ENCODE measurements at places on chromosomes 11 and 22.

- no peak for DNase-seq
These were observed 23.9 kb upstream of the NECTIN1 start for GRCh38 chr11:119752946-119753345.

DNA sequence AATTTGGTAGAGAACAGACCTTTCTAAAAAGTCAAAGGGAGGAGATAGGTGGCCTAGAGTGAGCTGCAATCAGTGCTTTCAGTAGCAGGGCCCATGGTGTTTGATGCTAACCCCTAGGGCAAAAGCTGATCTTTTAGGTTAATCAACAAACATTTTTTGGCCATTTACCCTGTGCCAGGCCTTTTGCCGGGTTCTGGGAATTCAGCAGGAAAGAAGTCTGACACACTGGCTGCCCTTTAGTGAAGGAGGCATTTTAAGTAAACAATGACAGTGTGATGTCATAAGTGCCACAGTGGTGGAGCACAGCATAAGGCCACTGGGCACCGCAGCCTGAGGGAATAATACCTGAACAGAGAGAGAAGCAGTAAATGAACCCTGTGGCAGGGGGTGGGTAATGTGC, 29.0 kb downstream of the C22orf31 start:
- DNase-seq = no peak

GRCh38 chr11:47192111-47192510, 5.9 kb upstream of the PACSIN3 start:
- DNase-seq = no peak

DNA sequence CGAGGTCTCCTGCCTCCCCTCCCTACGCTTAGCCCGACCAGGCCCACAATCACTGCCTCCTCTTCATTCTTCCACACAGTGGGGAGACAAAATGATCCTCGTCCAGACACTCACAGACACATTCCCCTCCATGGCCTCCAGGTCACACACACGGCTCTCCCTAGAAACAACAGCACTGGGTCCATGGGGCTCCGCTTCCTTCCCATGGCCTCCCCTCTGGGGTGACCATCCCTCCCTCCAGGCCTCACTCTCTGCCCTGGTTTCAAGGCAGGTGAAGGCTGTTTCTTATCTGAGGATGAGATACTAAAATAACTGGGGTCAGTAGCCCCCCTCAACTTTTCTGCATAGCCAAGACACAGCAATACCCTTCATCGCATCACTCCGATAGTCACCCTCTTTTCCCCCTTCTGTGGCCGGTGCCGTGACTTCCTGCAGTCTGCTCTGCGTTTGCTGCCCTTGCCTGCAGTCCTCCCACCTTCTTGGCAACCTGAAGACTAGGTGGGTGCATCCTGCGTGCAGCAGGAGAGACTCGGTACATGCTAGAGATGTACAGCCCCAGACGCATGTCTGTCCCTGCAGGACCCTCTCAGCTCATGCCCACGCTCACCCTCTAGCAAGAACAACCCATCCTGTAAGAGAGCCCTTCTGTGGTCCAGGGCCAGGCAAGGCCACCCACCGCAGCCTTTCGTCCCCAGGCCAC, 55.8 kb downstream of the CD6 start:
- DNase-seq = no peak

DNA sequence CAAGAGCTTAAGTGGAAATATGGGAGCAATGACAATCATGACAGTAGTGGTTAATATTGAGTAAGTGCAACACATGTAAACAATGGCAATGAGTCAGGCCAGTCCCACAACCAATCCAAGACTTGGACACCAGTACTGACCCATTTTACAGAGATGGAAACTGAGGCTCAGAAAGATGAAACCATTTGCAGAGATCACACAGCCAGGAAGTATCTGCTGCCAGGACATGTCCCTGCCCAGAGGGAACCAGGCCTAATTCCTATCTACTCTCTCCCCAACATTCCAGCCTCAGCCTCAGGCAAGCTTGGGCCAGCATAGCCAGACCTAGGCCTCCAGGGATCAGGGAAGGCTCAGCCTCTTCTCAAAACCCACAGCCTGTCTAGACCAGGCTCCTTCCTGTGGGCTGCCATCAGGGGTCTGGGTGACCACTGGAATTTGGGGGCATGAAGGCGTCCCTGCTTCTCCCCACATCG, 395.1 kb downstream of the MN1 start:
- no peak for DNase-seq

DNA sequence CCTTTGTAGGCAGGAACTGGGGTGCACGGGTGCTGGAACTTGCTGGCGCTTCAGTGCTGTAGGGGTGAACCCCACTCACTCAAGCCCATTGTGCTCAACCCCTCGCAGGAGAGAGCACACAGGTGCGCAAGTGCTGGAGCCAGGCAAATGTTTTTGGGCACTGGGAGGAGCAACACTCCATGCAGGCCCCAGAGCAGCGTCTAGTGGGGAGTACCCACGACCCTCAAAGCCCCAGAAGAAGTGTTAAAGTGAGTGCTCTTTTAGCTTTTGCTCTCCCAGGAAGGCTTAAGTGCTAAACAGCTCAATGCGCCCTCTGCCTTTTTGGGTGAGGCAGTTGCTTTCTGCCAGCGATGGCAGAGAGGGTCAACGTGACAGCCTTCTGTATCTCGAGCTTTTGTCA, 282.2 kb upstream of the ARHGAP42 start:
- no peak for DNase-seq

- no peak for DNase-seq
These were observed 17.5 kb upstream of the ADSL start for GRCh38 chr22:40328546-40329456.

- no peak for DNase-seq
These were observed 48.3 kb downstream of the DYNC2H1 start for GRCh38 chr11:103157542-103157941.

DNA sequence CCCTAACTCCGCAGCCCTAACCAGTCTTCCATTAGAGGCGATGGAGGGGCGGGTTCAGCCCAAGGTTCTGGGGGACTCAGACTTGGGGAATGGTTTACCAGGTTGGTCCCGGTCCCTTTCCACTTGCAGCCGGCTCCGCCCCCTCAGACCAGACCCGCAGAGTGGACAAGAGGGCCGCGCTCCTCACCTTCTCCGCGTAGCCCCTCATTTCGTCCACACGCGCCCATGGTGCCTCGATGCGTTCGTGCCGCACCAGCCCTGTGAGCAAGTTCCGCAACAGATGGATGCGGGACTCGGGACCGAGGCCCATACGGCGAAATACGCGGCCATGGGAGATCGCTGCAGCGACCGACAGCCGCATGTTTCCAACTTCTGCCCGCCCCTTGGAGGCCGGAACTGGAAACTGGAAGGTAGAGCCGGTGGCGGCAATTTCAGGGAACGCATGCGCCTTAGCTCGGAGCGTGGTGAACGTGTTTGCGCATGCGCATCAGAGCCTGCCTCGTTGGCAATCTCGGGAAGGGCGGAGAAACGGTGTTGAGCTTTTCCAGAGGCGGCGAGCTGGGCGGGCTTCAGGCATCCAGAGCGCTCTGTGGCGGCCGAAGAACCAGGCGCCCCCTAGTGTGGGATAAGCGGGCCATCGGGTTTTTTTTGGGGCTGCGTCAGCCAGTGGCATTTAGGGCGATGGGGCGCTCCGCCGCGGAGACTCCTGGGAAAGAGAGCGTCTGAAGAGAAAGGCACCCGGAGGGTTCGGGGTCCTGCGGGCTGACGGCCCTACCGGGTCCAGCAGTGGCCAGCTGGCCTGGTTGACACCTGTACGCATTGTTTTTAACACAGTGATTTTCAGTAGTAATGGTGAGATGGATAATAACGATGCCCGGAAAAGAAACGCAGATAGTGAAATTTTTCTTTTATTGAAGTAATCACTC, at the start of gene MRPL17:
Gene MRPL17, minus strand, starts transcription at position 405 of the 926 bp plus-strand sequence. Its CDS starts 44 bp downstream, at position 361.
- DNase-seq = peak; percentile 98

DNA sequence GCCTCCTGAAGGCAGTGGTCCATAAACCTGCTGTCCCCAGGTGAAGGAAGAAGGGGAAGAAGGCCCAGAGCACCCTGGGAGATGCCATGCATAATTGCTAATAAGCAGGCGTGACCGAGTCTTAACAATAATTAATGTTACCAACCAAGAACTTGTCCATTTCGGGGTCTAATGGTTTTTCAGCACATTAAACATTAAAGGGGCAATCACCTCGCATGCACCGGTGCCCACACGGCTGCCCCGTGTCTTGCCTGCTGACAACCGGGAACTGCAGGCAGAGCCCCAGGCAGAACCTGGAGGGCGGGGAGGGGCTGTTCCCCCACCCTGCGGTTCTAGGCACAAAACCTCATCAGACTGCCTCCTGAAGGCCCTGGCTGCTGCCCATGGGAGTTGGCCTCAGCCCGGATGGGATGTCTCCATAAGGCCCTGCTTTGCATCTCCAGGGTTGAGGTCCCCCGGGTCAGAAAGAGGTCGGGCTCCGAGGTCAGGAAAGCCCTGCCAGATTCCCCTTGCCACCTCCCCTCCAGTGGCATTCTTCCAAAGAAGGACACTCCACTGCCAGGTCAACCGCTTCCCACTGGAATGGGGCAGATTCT, 169.0 kb downstream of the BUD13 start:
- no peak for DNase-seq

DNA sequence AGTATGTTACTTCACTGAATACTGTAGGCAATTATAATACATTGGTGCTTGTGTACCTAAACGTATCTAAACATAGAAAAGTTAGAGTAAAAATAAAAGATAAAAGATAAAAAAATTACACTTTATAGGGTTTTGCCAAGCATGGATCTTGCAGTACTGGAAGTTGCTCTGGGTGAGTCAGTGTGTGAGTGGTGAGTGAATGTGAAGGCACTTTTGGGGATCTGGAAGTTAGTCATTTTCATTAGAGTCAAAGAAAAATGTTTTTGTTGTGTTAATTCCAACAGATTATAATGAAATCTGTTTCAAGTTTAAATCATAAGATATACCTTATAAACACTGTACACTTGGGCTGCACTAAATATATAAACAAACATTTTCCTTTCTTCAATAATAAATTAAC, 3.3 kb downstream of the SLC22A25 start:
- DNase-seq = no peak

DNA sequence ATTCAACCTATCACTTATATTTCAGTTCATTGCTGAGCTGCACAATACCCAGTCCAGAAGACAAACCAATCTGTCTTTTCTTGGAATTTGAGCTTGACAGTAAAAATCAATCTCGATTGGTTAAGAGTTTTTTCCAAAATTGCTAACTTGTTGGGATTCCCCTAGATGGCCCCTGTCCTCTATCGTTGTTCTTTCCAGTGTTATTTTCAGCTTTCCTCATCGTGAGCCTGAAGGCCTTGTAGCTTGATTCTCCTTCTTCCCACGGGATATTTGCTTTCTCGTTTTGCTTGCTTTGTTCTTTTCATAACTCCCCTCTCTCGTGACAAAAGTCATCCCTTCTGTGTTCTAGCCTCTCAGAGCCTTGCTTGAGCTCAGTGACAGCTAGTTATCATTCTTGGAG, 3.1 kb downstream of the OR8B8 start:
- DNase-seq = no peak

DNA sequence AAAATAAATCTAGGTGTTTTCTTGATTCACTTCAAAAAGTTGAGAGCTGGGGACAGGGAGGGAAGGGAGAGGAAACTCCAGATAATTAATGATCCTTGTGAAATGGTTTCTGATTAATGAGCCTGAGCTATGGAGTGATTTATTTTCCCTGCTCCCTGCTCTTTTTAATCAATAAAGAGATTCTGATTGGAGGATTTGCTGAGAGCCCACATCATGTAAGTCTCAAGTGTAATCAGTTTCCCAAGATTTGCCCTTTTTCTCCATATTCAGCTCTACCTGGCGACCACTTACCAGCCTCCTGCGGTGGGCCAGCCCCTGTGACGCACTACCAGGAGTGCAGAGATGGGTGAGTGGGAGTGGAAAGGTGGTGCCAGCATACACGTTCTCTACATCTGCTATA, 114.0 kb downstream of the NAV2 start:
- no peak for DNase-seq

DNA sequence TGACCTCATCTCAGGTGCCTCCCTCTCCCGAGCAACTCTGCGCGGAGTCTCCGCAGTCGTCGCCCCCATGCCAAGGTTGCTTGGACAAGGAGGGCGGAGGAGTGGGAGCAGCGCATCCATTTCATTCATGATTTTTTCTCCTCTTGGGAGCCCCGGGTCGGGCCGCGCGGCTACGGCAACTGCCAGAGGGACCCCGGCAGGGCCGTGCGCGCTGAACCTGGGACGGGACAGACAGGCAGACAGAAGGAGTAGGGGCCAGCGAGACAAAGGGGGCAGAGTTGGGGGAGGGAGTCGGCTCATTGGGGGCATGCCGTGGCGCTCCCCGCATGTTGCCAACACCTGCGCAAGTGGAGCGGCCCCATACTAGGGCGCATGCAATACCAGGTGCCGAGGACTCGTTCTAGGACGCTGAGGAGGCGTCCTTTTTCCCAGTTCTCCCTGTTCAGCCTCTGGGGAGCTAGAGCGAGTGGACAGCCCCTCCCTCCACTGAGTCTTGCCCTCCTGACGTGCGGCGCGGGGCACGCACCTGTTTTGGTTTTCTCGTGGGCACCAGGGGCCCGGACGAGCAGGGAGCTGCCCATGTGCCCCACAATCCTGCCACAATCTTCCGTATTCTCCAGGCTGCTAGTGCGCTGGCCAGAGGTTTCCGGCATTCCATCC, 501 bp upstream of the PTPN5 start:
- no peak for DNase-seq

- no peak for DNase-seq
These were observed 148.2 kb downstream of the MAML2 start for GRCh38 chr11:96194581-96195374.

GRCh38 chr11:58727415-58727797, 4.3 kb downstream of the GLYAT start:
- no peak for DNase-seq

GRCh38 chr22:39655831-39656230, 85.3 kb downstream of the CACNA1I start:
- no peak for DNase-seq

DNA sequence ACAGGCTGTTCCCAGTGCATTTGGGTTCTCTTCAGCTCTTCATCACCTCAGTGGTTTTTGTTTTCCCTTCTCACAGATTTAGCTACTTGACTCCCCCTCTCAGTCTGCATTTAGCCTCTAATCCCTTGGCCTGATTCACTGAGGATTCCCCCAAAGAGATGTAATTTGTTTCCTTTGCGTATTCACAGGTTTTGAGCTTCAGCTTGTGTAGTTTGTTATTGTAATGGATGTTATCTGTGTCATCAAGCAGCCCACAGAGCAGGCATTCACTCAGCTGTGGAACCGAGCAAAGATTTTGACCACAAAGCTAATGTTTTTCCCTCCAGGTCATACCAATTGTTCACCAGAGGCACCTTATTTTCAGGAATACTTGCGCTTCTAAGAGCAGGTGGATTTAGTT, 6.4 kb upstream of the ME3 start:
- no peak for DNase-seq

DNA sequence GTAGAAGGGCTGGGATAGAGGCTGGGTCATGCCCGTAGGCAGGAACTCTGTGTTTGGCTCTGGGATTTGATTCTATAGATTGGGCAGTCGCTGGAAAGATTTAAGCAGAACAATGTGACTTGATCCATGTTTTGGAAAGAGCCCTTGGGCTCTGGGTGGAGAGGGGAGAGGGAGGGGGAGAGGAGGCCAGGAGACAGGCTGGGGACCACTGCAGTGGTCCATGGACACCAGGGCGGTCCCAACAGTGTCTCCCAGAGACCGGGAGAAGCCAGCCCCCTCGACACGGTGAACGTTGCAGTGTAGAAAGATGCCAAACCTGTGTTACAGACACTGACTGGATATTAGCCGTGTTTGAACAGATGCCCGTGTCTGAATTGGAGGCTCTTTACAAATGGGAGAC, 19.5 kb downstream of the PVALB start:
- no peak for DNase-seq

- no peak for DNase-seq
These were observed 248.3 kb upstream of the ANO5 start for GRCh38 chr11:21944577-21944976.

- DNase-seq = no peak
These were observed 79.9 kb upstream of the GRIK4 start for GRCh38 chr11:120431633-120432032.

GRCh38 chr11:2789791-2790567, 90.2 kb upstream of the KCNQ1OT1 start:
- no peak for DNase-seq

All from NCI-H345 (cell line).